Choroid plexus epithelial cell (primary cell): ENCODE measurements at places on chromosomes 2 and 18.

GRCh38 chr18:12658426-12659138 is 675 bp upstream of the SPIRE1 start:
- DNase-seq: peak; percentile 73

GRCh38 chr18:43774497-43774896 is 497.2 kb upstream of the SYT4 start:
- DNase-seq: no peak

GRCh38 chr18:4391859-4392258 is 63.2 kb downstream of the DLGAP1 start:
- DNase-seq: no peak

- DNase-seq: no peak
Observed at GRCh38 chr2:178448968-178449661, 1.9 kb downstream of the PRKRA start.
